ENCODE measurements at places on chromosomes 11 and 22.

DNA sequence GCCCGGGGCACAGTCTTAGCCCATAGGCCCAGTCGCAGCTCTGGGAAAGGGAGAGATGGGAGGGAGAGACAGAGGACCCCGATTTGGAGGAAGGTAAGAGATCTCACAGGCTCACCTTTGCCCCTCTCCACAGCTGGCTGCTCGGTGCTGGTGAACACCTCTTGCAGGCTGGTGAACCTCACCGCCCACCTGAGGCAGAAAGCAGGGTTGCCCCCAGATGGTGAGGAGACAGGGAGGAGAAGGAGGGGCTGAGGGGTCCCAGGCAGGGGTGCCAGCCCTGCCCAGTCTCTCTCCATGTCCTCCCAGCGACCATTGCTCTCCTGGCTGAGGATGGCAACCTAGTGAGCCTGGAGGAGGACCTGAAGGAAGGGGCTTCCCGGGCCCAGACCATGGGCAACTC is 1.2 kb downstream of the C22orf15 start:
- no peaks in the 10 kb centered on the region for H3K27me3 ChIP-seq
- peaks cover 4% of the 10 kb centered on the region for H3K4me1 ChIP-seq
- peaks cover 5% of the 10 kb centered on the region for H3K36me3 ChIP-seq
- no peak for DNase-seq
- H3K27ac ChIP-seq, result no peak overlapping the region

- no peak overlapping the region for H3K27ac ChIP-seq
- no peaks in the 10 kb centered on the region for H3K27me3 ChIP-seq
- H3K4me1 ChIP-seq, result peaks cover 16% of the 10 kb centered on the region
- peak overlapping the region; percentile 42 for H3K4me3 ChIP-seq
- DNase-seq, result peak; percentile 71
Measured at GRCh38 chr22:39534591-39535356, 2.2 kb upstream of the RPS19BP1 start.

DNA sequence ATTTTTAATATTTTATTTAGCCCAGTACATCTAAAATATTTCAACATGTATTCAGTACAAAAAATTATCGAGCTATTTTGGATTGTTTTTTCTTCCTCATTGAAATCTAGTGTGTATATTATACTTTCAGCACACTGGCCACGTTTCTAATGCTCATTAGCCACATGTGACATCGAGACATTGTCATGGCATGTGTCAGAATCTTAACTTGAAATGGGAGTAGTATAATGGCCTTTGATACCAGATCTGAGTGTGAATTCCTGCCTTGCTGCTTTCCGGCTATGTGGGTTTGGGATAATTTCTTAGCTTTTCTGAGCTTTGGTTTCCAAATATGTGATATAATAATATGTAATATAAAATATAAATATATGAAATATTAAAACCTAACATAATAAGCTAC is 54.3 kb downstream of the BCL2L13 start:
- no peaks in the 10 kb centered on the region for H3K36me3 ChIP-seq
- no peaks in the 10 kb centered on the region for H3K27me3 ChIP-seq
- DNase-seq, result no peak
- H3K4me1 ChIP-seq, result no peaks in the 10 kb centered on the region
- no peak overlapping the region for H3K27ac ChIP-seq
- H3K4me3 ChIP-seq, result no peak overlapping the region

DNA sequence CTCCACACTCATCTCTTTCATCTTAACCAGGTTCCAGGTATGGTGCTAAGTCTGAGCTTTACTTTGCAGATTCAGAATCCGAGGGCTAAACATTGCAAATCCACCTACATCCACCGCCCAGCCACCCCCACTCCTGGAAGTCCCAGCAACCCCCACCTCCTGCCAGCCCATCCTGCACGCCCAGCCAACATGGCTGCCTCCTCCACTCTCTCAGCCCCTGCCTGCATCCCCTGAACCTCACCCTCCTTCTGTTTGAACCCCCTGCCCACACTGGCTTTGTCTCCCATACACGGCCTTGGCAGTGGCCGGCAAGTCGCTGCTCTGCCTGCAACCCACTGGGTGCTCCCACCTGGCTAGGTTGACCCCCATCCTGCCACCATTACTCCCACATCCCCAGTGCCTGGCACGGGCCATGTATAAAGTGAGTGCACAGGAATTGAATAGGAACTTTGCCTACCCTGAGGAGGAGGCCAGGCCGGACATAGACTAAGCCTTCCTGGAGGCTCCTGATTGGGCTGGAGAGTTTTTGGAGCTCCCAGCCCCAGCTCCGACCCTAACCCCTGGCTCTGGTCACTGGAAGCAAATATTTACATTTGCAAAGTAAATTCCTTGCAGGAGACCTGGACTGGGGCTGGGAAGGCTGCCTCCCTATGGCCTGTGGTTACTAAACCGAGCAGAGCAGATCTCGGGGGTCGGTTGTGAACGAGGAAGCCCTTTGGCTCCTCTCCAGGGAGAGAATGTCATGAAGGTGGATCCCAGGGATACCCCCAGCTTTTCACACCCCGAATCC is 14.4 kb downstream of the EMID1 start:
- H3K4me3 ChIP-seq, result no peak overlapping the region
- H3K4me1 ChIP-seq, result peaks cover 6% of the 10 kb centered on the region
- H3K27ac ChIP-seq, result no peak overlapping the region

- no peaks in the 10 kb centered on the region for H3K4me1 ChIP-seq
- DNase-seq, result no peak
- no peak overlapping the region for H3K4me3 ChIP-seq
- H3K27me3 ChIP-seq, result no peaks in the 10 kb centered on the region
- H3K27ac ChIP-seq, result no peak overlapping the region
- H3K36me3 ChIP-seq, result no peaks in the 10 kb centered on the region
Measured at GRCh38 chr11:106601684-106602297, 416.5 kb downstream of the GUCY1A2 start.

Data from PC-3 (cell line).